SJSA1 (cell line): ENCODE measurements at places on chromosomes 4 and X. TPM values are rescaled to one million over a fixed set of nuclear protein-coding genes. Genes with fewer than 3 reads are reported as not detected.

GRCh38 chr4:151218343-151218742 is 58.6 kb upstream of the PRSS48 start:
- H3K36me3 ChIP-seq: peaks cover 3% of the 10 kb centered on the region; the same call in 1 of the 2 replicates
- no peak overlapping the region for H3K4me3 ChIP-seq
- no peaks in the 10 kb centered on the region for H3K4me1 ChIP-seq
- DNase-seq: no peak
- H3K27ac ChIP-seq: no peak overlapping the region

DNA sequence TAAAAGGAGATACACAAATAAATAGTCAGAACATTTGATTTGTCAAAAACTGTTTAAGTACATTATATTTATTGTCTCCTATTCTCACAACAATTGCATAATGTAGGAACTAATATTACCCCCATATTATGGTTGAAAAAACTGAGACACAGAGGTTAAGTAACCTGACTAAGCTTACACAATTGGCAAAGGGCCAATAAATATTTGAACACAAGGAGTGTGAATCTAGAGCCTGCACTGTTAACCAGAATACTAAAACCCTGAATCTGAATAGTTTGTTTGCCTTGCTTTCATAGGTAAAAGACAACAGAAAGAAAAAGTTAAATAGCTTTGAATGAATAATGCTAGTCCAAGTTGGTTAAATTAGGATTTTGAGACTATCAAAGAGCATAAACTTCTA is 55.2 kb downstream of the IL13RA2 start:
- H3K4me3 ChIP-seq: no peak overlapping the region
- H3K27me3 ChIP-seq: no peaks in the 10 kb centered on the region
- no peak for DNase-seq
- no peaks in the 10 kb centered on the region for H3K36me3 ChIP-seq

DNA sequence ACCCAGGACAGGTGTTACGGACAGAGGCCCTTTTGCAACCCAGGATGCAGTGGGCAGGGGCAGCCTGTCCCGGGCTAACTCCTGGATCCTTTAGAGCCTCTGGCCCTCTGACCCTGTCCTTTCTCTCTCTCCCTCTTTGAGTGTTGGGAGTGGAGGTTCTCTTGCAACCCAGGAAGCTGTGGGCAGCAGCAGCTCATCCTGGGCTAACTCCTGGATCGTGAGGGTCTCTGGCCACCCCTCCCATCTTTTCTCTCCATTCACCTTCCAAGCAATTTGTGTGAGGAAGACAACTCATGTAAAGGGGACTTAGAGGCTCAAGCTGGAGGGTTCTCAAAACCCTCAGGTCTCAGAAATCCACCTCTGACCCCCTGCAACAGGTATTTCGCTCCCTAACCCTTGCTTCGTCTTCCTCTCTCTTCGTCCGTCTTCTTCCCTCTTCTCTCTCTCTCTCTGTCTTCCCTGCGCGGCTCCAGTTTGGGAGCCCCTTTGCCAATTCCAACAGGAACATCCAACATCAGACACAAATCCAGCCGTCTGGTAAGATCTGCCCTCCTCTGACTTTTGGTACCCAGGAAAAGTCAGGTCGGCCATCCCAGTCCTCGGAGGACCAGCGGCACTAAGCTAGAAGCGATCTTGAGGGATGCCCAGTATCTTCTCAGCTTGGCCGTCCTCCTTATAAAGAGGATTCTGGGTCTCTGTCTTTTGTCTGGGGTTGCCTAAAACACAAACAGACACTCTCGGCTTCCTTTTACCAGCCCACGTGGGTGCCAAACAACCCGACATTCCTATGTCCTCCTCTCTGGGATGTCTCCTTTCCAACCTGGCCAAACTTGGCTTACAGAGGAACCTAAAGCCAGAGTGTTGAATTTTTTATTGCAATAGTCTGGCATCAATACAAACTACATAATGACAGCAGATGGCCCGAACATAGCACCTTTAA is 7.9 kb downstream of the ASMTL start:
- no peak overlapping the region for H3K4me3 ChIP-seq
- no peaks in the 10 kb centered on the region for H3K4me1 ChIP-seq
- no peaks in the 10 kb centered on the region for H3K36me3 ChIP-seq
- peak; percentile 17 for DNase-seq
- H3K27me3 ChIP-seq: no peaks in the 10 kb centered on the region
- H3K27ac ChIP-seq: no peak overlapping the region

GRCh38 chr4:70603856-70604255 is 11.8 kb downstream of the AMBN start:
- no peaks in the 10 kb centered on the region; the same call in none of the 2 replicates for H3K27me3 ChIP-seq
- H3K4me3 ChIP-seq: no peak overlapping the region
- H3K27ac ChIP-seq: no peak overlapping the region
- no peaks in the 10 kb centered on the region for H3K4me1 ChIP-seq
- H3K36me3 ChIP-seq: no peaks in the 10 kb centered on the region
- DNase-seq: no peak

DNA sequence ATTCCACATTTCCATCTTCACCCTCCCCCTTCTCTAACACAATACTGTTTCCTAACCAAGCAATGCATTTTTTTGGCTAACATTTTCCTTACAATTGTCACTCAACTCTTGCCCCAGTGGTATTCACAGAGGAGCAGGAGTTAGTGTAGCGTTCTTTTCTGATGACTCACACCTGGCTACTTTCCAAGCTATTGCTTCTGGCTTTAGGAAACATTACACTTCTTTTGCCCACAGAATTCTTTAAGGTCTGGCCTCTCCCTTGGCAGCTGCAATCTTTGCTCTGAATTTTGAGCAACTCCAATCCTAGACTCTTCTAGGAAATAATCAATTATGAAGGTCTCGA is 27.5 kb upstream of the PDGFC start:
- H3K4me1 ChIP-seq: peaks cover 37% of the 10 kb centered on the region
- peak overlapping the region; percentile 94 for H3K27ac ChIP-seq
- peak; percentile 99 for DNase-seq
- no peak overlapping the region for H3K4me3 ChIP-seq
- no peaks in the 10 kb centered on the region; the same call in 1 of the 2 replicates for H3K36me3 ChIP-seq
- no peaks in the 10 kb centered on the region for H3K27me3 ChIP-seq

GRCh38 chr4:153160821-153161220 is 43.4 kb upstream of the TRIM2 start:
- no peak overlapping the region for H3K4me3 ChIP-seq
- peaks cover 23% of the 10 kb centered on the region for H3K4me1 ChIP-seq
- no peaks in the 10 kb centered on the region for H3K36me3 ChIP-seq
- H3K27me3 ChIP-seq: no peaks in the 10 kb centered on the region
- peak overlapping the region; percentile 86 for H3K27ac ChIP-seq

DNA sequence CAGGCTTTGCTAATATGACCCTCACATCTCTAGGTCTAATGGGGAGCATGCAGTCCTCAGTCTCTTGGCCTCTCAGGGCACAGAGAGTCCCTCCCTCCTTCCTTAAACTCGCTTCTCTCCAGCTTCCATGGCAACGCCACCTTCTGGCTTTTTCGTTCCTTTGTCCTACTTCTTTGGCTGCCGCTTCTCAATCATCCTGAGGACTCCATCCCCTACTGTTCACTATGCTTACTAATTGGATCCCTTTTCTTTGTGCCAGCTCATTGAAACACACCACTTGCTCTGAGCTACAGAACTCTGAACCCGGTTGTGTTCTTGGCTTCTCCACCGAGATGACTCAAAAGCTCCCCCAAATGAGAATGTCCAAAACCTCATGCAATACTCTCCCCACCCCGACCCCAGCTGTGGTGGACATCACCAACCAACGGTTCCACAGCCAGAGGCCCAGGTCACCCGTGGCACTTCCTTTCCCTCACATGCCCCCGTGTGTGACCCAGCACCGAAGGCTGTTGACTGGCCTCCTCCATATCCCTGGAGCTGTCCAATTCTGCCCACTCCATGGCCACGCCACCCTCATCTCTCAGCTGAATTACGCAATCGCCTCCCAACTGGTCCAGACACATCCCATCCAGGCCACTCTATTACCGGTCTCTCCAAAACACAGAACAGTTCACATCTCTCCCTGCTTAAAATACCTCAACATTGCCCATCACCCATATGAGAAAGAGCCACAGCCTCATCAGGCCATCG is 34.7 kb downstream of the CRMP1 start:
- no peaks in the 10 kb centered on the region for H3K4me1 ChIP-seq
- H3K4me3 ChIP-seq: no peak overlapping the region
- no peaks in the 10 kb centered on the region for H3K36me3 ChIP-seq
- H3K27me3 ChIP-seq: no peaks in the 10 kb centered on the region

DNA sequence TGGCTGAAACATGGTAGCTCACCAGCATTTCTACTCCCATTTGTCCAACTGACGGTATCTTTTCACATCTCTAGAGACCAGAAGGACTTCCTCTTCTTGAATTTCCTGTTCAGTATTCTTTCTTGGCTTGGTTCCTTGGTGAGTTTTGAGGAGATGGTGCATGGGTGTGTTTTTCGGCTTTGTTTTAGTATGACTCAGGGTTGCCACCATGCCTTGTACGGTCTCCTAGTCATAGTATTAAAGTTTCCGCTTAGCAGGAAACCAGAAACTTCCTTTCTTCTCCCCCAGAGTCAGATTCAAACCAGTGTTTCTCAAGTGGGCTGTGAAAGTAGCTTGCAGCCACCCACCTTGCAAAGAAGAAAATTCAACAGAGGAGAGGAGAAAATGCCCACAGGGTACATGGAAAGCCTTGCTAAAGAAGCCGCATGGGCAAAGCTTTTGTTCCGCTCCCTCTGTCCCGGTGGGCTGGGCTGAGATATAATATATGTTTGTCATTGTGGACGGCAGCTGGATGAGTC is 5.7 kb downstream of the CD99 start:
- no peaks in the 10 kb centered on the region for H3K27me3 ChIP-seq
- no peak overlapping the region for H3K4me3 ChIP-seq
- DNase-seq: peak; percentile 81
- peak overlapping the region; percentile 49 for H3K27ac ChIP-seq
- H3K4me1 ChIP-seq: peaks cover 59% of the 10 kb centered on the region

DNA sequence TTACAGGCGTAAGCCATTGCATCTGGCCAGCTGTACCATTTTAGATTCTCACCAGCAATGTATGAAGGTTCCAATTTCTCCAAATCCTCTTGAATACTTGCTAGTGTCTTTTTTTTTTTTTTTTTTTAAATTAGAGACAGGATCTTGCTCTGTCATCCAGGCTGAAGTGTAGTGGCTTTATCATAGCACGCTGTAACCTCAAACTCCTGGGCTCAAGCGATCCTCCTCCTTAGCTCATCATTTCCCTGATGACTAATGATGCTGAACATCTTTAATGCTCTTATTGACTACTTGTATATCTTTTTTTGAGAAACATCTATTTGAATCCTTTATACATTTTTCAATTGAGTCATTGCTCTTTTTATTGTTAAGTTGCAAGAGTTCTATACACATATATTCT is 40.3 kb downstream of the HDAC8 start:
- H3K36me3 ChIP-seq: no peaks in the 10 kb centered on the region
- DNase-seq: no peak
- H3K27ac ChIP-seq: no peak overlapping the region
- no peaks in the 10 kb centered on the region for H3K27me3 ChIP-seq
- no peak overlapping the region for H3K4me3 ChIP-seq
- no peaks in the 10 kb centered on the region for H3K4me1 ChIP-seq

- H3K36me3 ChIP-seq: no peaks in the 10 kb centered on the region
- no peaks in the 10 kb centered on the region for H3K27me3 ChIP-seq
- H3K4me1 ChIP-seq: peaks cover 3% of the 10 kb centered on the region; the same call in 1 of the 2 replicates
- H3K4me3 ChIP-seq: peak overlapping the region; percentile 56
- DNase-seq: peak; percentile 4
These were observed 1.5 kb downstream of the USP51 start for GRCh38 chrX:55488006-55488592.

GRCh38 chrX:103687073-103687695 is 685 bp upstream of the MORF4L2 start:
- peak overlapping the region; percentile 68 for H3K4me3 ChIP-seq
- peak overlapping the region; percentile 94 for H3K27ac ChIP-seq
- H3K4me1 ChIP-seq: no peaks in the 10 kb centered on the region
- peaks cover 37% of the 10 kb centered on the region for H3K36me3 ChIP-seq
- H3K27me3 ChIP-seq: no peaks in the 10 kb centered on the region

The ADAM29 gene
- not detected in 2 replicates for total RNA-seq

The MAGEC2 gene
- total RNA-seq: not detected in 2 replicates
